ENCODE measurements at places on chromosomes 6 and 20. TPM values are rescaled to one million over a fixed set of nuclear protein-coding genes. Genes with fewer than 3 reads are reported as not detected.

The POPDC3 gene
- 0.46 TPM for total RNA-seq

The FGD2 gene
- 65.9 TPM for total RNA-seq

The HTR1E gene
- not detected for total RNA-seq

The TRAPPC3L gene
- not detected for total RNA-seq

The CST9 gene
- 0.28 TPM for total RNA-seq

The BPI gene
- 0.74 TPM for total RNA-seq

The IL20RA gene
- 1.1 TPM for total RNA-seq

The PPIL6 gene
- total RNA-seq: 7.4 TPM

The CST11 gene
- total RNA-seq: not detected

The IPCEF1 gene
- 3.6 TPM for total RNA-seq

The SMPDL3A gene
- total RNA-seq: 5.8 TPM

The BPIFB1 gene
- not detected for total RNA-seq

Data from omental fat pad (tissue), 4 donors.